ENCODE measurements at places on chromosomes 3 and 15.
A peak's percentile ranks its signal among the peaks of the same experiment; 100 is the strongest.

DNA sequence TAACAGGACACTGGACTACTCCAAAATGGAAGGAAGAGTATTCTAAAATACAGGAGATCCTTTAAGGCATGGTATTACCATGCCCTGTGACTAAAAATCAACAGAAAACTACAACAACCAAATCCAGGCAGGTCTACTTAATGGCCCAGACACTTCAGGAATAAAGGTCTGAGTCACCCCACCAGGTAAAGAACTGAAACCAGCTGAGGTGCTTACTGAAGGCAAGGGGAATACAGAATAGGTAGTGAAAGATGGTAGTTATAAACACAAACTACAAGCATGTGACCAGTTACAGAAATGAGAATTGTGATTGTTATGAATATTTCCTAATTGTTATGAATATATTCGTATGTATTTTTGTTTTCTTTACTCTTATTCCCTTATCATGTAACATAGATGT, 13.4 kb downstream of the IFT57 start:
- no peak for DNase-seq

- no peak for DNase-seq
Measured at GRCh38 chr15:76799760-76800159, 105.4 kb downstream of the SCAPER start.

- DNase-seq: peak; percentile 27
Measured at GRCh38 chr15:84598993-84599392, 1.8 kb upstream of the ZSCAN2 start.

DNA sequence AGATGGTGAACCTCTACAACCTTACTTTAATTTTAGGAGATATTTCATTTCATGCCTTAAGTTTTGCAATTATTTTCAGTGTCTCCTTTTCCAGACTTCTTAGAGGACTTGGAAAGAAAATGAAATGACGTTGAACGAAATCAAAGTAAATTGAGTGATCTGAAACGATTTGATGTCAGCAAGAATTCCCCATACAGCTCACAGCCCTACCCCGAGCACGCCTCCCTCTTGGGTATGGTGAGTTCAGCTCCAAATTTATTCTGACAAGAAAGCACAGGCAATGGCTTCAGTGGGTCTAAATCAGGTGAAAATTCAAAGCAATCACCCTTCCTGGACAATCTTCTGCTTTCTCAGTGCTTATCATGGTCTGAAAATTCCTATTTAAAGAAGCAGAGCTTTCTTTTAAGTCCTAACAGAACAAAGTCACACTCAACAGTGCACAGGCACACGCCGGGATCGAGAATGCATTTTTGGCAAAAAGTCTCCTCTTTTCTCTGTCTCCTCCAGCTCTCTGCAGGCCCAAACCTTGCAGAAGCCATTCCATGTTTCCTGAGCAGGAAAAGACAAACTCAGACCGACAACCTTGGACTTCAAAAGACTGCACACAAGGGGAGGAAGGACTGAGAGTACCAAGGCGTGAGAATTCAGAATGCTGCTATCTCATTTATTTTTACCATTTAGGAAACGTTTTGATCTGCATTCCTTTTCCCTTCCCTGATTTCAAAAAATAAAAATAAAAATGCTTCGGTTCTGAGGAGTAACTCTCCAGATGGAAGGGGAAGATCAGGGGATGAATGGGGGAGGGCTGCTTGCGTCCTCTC, 72.0 kb downstream of the CCNL1 start:
- DNase-seq: no peak

GRCh38 chr3:111519178-111519855, 22.7 kb upstream of the CD96 start:
- no peak for DNase-seq

- no peak for DNase-seq
Measured at GRCh38 chr3:56297281-56297840, 170.9 kb downstream of the ERC2 start.

GRCh38 chr3:153976891-153977554, 144.2 kb upstream of the ARHGEF26 start:
- DNase-seq: no peak

DNA sequence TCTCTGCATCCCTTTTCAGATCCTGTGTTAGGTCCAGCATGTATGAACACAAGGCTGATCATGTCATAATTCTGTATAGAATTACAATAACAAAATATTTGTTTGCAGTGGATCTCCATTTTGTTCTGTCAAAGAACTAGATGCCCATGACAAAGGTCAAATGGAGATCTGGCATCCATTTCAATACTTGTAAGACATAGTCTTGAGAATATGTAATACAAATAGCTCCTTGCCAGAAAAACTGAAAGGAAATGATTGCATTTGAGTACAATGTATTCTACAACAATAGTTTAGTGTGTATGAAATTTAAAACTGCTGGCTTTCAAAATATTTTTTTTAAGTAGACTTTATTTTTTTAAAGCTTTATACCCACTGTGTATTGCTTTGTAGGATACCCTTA, 101.1 kb downstream of the CMSS1 start:
- DNase-seq: no peak

- no peak for DNase-seq
Measured at GRCh38 chr3:156793400-156793799, 32.8 kb upstream of the LEKR1 start.

GRCh38 chr3:13655061-13655913, 106.4 kb downstream of the FBLN2 start:
- DNase-seq: peak; percentile 60

GRCh38 chr15:71577071-71577470, 233.3 kb upstream of the NR2E3 start:
- no peak for DNase-seq

GRCh38 chr3:1609416-1609815, 489.2 kb upstream of the CNTN4 start:
- no peak for DNase-seq

DNA sequence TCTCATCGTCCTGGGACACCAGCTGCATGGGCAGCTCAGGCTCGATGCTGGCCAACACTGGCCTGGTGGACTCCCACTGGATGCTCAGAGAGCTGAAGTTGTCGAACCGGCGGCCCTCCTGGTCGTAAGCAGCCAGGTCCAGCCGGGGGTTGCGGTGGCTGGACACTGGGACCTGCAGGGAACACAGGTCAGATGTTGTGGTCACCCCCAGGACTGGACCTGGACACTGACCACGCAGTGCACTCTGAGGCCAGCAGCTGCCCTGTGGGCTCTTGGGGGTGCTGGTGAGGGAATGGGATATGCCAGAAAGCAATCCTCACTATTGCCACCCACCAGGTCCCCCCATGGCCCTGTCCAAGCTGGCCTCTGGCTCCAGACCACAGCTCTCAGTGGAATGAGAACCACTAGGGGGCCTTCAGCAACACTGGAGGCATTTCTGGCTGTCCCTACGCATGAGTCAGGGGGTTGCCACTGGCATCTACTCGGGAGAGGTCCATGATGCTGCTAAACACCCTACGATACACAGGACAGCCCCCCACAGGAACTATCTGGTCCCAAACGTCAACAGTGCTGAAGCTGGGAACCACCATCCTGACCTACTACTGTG, 66.1 kb downstream of the NUP210 start:
- DNase-seq: no peak

GRCh38 chr3:59374091-59374817, 324.4 kb upstream of the CFAP20DC start:
- no peak for DNase-seq

DNA sequence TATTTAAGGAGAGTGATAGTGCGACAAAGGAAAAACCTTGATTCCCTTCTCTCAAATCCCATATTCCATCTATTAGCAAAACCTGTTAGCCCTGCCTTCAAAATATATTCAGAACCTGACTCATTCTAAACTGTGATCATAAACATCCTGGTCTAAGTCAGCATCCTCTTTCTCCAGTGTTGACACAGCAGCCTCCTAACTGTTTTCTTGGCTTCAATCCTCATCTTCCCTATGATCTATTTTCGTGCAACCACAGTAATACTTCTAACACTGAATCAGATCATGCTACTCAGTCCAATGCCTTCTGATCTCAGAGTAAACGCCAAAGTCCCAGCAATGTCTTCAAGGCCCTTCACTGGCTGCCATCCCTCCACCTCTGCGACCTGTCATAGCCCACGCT, 785.1 kb downstream of the EDEM1 start:
- DNase-seq: no peak

DNA sequence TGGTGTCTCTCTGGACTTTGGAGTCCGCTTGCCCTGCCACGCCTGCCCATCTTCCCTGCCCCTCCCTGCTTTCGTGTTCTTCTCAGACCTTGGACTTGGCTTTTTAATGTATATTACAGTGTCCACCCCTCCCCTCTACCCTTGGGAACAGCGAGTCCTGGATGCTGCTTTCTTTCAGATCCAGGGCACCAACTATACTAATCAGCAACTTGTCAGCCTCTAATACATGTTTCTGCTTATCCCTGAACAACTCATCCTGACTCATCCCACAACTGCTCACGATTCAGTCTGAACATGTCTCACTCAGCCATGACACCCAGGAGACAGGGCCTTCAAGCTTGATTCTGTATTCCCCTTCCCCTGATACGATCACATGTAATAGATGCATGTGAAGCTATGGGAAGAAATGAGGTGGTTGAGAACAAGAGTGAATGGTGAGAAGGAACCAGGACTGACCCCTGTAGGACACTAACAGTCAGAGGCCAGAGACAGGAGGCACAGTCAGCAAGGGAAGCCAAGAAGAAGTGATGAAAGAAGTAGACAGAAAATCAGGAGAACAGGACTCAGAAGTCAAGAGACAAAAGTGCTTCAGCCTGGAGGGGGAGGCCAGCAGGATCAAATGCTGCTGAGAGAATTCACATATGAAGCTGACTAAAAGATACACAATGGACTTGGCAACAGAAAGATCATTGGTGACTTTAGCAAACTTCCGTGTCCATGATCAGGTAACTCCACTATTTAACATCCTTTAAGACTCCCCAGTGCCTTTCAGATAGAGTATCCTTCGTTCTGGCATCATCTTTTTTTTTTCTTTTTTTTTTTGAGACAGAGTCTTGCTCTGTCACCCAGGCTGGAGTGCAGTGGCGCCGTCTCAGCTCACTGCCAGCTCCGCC, 35.4 kb downstream of the BCL2L10 start:
- no peak for DNase-seq

- no peak for DNase-seq
Measured at GRCh38 chr15:63872759-63873510, 39.2 kb upstream of the HERC1 start.

- DNase-seq: no peak
Measured at GRCh38 chr15:66198757-66199156, 54.8 kb downstream of the MEGF11 start.

- no peak for DNase-seq
Measured at GRCh38 chr3:36803091-36803791, 38.9 kb upstream of the DCLK3 start.

GRCh38 chr3:88440701-88441100, 290.9 kb downstream of the C3orf38 start:
- no peak for DNase-seq

- DNase-seq: no peak
Measured at GRCh38 chr15:74240002-74240568, 4.0 kb downstream of the CCDC33 start.

- DNase-seq: no peak
Measured at GRCh38 chr3:132284781-132285619, 32.2 kb upstream of the ACP3 start.

GRCh38 chr15:80011596-80011995, 40.6 kb upstream of the BCL2A1 start:
- DNase-seq: no peak

DNA sequence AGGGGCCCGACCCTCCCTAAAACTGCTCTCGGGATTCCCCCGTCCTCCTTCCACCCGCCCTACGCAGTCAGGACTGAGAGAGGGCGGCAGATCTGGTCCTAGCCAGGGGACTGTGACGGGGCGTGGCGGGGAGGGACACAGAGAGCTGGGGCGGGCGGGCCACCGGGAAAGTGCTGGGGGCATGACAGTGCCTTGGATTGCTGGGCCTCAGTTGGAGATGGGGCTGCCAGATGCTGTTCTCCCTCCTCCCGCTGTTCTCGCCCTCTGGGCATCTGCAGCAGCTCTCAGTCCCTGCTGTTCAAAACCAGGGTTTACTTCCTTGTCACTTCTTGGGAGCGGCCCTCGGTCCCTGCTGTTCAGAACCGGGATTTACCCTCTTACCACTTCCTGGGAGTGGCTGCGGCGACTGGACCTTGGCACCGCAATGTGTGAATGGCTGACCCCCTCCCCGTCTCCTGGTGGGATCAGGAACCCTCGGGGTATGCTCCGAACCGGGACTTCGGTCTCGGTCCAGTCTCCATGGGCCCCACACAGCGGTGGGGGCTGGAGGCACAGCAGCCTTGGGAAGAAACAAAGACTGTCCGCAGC, 1.8 kb upstream of the RPP25 start:
- DNase-seq: peak; percentile 29

DNA sequence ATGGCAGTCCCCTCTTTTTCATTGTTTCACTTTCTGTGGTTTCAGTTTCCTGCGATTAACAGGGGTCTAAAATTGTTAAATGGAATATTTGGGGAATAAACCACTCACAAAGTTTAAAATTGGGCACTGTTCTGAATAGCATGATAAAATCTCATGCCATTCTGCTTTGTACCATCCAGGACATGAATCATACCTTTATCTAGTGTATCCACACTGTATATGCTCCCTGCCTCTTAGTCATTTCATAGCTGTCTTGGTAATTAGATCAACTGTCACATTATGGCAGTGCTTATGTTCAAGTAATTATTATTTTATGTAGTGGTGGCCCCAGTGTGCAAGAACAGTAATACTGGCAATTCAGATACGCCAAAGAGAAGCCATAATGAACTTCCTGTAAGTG, 734.5 kb downstream of the ZPLD1 start:
- no peak for DNase-seq

GRCh38 chr3:150605998-150606641, 3.0 kb downstream of the SELENOT start:
- no peak for DNase-seq

- DNase-seq: no peak
Measured at GRCh38 chr15:101459579-101460300, 29.8 kb downstream of the PCSK6 start.

GRCh38 chr15:100373942-100374341, 32.2 kb upstream of the ADAMTS17 start:
- DNase-seq: no peak

- no peak for DNase-seq
Measured at GRCh38 chr15:61299075-61299763, 70.1 kb upstream of the RORA start.

- DNase-seq: no peak
Measured at GRCh38 chr3:30680789-30681648, 74.6 kb downstream of the TGFBR2 start.

- DNase-seq: no peak
Measured at GRCh38 chr15:47718497-47719437, 1.5 kb downstream of the SEMA6D start.

GRCh38 chr15:80570553-80570952, 124.6 kb upstream of the ABHD17C start:
- no peak for DNase-seq

GRCh38 chr3:57998366-57999283, 9.6 kb upstream of the FLNB start:
- DNase-seq: no peak
